ENCODE measurements at places on chromosomes 13 and 19. TPM values are rescaled to one million over a fixed set of nuclear protein-coding genes. Genes with fewer than 3 reads are reported as not detected.
A peak's percentile ranks its signal among the peaks of the same experiment; 100 is the strongest.

NFIX gene
- 146 TPM for total RNA-seq

FXYD1 gene
- 49.7 TPM for total RNA-seq

SMAD9 gene
- 17.6 TPM for total RNA-seq

DNA sequence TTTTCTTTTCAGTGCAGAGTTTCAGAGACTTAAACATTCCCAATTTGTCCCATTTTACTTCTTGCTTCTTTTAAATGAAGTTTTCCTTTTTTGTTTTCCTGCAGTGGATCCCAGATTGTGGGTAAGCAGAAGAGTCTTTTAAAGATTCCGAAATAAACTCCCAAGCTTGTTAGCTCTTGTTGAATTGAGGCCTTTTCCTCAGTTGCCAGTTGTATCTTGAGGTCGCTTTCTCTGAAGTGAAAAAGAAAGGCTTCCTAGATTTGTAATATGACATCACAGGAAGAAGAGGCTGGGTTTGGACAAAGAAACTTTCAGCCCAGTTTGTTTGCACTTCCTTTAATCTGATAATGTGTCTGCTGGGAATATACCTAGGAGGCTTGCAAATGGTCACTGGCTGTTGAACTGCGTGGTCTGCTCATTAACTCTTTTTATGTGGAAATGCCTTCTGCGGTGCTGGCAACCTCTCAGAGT lies at the start of gene LPAR6:
TSS of gene LPAR6 (minus strand) at position 233 of the 471 bp plus-strand sequence. CDS start 690 bp downstream, outside the sequence.
- H3K27me3 ChIP-seq = no peaks in the 10 kb centered on the region
- no peaks in the 10 kb centered on the region for H3K36me3 ChIP-seq
- peak within 1 kb of the TSS; percentile 83 for H3K27ac ChIP-seq
- peaks cover 22% of the 10 kb centered on the region for H3K4me1 ChIP-seq

GRCh38 chr13:96223231-96223630 lies 133.3 kb downstream of the HS6ST3 start:
- no peaks in the 10 kb centered on the region for H3K4me1 ChIP-seq
- H3K27ac ChIP-seq = no peak overlapping the region
- H3K4me3 ChIP-seq = no peak overlapping the region
- H3K27me3 ChIP-seq = no peaks in the 10 kb centered on the region
- H3K36me3 ChIP-seq = no peaks in the 10 kb centered on the region

DNA sequence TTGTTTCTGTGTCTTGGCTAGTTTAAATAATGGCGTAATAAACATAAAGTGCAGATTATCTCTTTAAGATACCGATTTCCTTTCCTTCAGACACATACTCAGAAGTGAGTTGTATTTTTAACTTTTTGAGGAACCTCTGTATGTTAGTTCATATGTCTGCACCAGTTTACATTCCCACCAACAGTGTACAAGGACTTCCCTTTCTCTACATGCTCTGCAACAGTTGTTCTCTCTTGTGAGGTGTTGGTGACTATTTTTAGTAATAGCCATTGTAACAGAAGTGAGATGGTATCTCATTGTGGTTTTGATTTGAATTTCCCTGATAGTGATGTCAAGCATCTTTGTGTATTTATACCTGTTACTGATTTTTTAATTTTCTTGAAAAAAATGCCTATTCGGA lies 418.6 kb downstream of the UQCRFS1 start:
- no peak for DNase-seq
- H3K4me3 ChIP-seq = no peak overlapping the region
- H3K27ac ChIP-seq = no peak overlapping the region
- H3K36me3 ChIP-seq = no peaks in the 10 kb centered on the region
- peaks cover 37% of the 10 kb centered on the region for H3K27me3 ChIP-seq
- no peaks in the 10 kb centered on the region for H3K4me1 ChIP-seq

DNA sequence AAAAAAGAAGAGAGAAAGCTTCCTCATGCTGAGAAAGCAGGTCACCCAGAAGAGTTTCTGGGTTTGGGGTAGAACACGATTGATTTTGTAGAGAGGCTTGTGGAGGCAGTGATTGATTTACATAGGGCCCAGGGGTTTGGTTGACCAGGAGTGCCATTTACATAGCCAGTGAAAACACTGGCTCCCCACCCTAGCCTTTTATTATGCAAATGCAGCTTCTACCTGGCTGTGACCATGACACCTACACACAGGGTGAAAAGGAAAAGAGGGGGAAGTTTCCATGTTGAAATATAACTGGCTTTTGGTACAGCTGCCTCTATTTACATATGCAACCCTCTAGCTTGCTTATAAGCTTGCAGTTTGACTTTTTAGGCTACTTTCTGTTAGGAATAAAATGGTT lies 62.0 kb downstream of the ZNF100 start:
- H3K36me3 ChIP-seq = no peaks in the 10 kb centered on the region
- no peak overlapping the region for H3K4me3 ChIP-seq
- H3K4me1 ChIP-seq = no peaks in the 10 kb centered on the region
- no peaks in the 10 kb centered on the region for H3K27me3 ChIP-seq
- DNase-seq = no peak
- no peak overlapping the region for H3K27ac ChIP-seq

DNA sequence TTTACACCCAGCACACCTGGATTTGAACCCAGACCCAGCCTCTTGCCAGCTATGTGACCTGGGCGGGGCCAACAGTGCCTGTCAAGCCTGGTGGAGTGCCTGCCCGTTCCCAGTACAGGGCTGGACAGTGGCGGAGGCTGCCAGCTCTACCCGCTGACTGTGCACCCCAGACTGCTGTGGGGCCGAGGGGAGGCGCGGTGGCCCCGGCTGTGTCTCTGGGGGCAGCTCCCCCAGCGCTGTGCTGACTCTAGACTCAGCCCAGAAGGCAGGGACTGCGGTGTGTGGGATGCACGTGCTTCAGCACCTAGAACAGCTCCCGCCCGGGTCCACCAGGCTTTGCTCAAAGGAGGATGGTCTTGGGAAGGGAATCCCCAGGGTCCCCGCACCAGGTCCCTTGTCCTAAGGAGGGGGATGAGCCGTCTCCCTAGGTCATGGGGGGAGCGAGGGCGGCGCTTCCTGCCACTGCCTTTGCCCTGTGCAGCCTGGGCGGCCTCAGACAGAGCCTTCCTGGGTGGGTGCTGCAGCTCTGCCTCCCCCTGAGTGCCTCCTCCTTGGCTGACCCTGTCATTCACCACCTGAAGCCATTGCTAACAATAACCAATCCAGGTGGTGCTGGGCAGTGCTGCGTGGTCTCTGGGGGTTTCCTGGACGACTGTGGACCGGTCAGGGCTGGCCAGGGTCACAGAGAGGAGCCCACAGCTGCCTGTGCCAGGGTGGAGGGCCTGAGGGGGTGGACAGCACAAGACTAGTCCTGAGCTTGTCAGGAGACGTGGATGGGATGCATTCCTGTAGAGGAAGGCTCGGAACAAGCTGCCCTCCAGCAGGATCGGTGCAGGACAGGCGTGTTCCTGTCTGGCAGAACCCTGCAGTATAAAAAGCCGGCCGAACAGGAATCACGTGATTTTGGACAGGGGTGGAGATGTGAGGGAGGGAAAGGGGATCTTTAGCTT lies 18.6 kb downstream of the TMEM255B start:
- H3K4me3 ChIP-seq = no peak overlapping the region
- no peaks in the 10 kb centered on the region for H3K4me1 ChIP-seq
- H3K27me3 ChIP-seq = peaks cover 16% of the 10 kb centered on the region
- DNase-seq = no peak

GRCh38 chr19:12085074-12085818 lies 20.7 kb downstream of the ZNF844 start:
- no peaks in the 10 kb centered on the region for H3K4me1 ChIP-seq
- H3K4me3 ChIP-seq = no peak overlapping the region

GRCh38 chr19:7751157-7751783 lies 3.9 kb upstream of the CD209 start:
- H3K36me3 ChIP-seq = no peaks in the 10 kb centered on the region
- no peaks in the 10 kb centered on the region for H3K4me1 ChIP-seq
- peaks cover 4% of the 10 kb centered on the region for H3K27me3 ChIP-seq
- DNase-seq = no peak
- H3K27ac ChIP-seq = no peak overlapping the region

- H3K27ac ChIP-seq = no peak overlapping the region
- H3K4me1 ChIP-seq = no peaks in the 10 kb centered on the region
- H3K27me3 ChIP-seq = peaks cover 13% of the 10 kb centered on the region
- DNase-seq = no peak
These were observed 61.7 kb downstream of the COLGALT1 start for GRCh38 chr19:17616961-17617806.

GRCh38 chr19:2239771-2240770 lies 3.4 kb downstream of the SF3A2 start:
- H3K36me3 ChIP-seq = peaks cover 28% of the 10 kb centered on the region
- peak overlapping the region; percentile 51 for H3K4me3 ChIP-seq
- no peak for DNase-seq
- H3K4me1 ChIP-seq = peaks cover 67% of the 10 kb centered on the region
- H3K27me3 ChIP-seq = no peaks in the 10 kb centered on the region

DNA sequence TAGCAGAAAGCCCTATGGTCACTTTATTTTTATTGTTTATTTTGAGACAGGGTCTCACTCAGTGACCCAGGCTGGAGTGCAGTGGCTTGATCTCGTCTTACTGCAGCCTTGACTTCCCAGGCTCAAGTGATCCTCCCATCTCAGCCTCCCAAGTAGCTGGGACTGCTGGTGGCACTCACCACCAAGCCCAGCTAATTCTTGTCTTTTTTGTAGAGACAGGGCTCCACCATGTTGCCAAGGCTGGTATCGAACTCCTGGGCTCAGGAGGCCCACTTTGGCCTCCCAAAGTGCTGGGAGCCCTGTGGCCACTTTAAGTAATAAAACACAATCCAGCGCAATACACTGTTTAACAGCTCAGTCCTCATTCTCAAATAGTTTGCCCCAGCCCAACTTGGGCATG lies 69.3 kb downstream of the NUFIP1 start:
- H3K4me3 ChIP-seq = no peak overlapping the region
- peak overlapping the region; percentile 94 for H3K27ac ChIP-seq
- no peaks in the 10 kb centered on the region for H3K27me3 ChIP-seq
- no peaks in the 10 kb centered on the region for H3K36me3 ChIP-seq
- peaks cover 35% of the 10 kb centered on the region for H3K4me1 ChIP-seq
- no peak for DNase-seq

GRCh38 chr19:18339723-18340122 lies 675 bp upstream of the PGPEP1 start:
- H3K36me3 ChIP-seq = peaks cover 16% of the 10 kb centered on the region
- H3K27ac ChIP-seq = peak overlapping the region; percentile 79
- no peaks in the 10 kb centered on the region for H3K27me3 ChIP-seq
- no peak for DNase-seq
- H3K4me3 ChIP-seq = peak overlapping the region; percentile 96
